ENCODE measurements at places on chromosomes 12 and 14.

GRCh38 chr14:39015964-39016577 lies 87.0 kb downstream of the SEC23A start:
- no peak for DNase-seq

DNA sequence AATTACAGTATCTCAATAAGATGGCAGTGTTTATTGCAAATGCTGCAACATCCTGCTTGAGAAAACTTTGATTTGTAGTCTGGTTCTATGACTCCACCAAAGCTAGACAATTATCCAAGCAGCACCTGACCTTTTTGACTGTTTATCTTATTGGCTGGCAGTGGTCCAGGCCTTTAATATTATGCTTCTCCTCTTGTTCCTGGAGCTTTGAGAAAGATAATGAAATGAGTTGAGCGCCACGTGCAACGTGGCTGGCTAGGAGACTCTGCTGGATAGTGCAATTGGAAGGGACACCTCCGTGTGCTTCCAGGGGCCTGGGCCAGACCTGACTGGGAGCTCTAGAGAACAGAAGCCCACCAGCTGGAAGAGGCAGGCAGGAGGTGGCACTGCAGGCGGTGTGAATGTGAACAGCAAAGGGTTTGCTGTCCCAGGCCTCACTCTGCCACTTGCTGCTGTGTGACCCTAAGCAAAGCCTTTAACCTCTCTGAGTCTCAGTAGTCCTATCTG lies 349.3 kb downstream of the CACNA1C start:
- DNase-seq, result no peak

DNA sequence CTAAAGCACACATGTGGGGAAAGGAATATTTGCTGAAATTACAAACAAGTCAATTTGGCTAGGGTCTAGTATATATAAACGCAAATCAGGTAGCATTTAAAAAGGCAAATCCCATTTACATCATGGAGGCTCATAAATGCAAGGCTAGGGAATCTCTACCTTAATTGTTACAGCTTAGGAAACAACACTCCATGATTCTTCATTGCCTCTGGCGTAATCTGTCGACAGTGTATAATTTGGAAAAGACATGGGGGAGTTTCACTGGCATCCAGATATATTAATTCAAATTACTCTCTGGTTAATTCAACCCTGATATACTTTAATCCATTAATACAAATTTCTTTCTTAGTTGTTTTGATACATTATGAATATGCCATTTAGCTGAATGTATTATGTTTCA lies 1630.2 kb upstream of the FLRT2 start:
- no peak for DNase-seq

DNA sequence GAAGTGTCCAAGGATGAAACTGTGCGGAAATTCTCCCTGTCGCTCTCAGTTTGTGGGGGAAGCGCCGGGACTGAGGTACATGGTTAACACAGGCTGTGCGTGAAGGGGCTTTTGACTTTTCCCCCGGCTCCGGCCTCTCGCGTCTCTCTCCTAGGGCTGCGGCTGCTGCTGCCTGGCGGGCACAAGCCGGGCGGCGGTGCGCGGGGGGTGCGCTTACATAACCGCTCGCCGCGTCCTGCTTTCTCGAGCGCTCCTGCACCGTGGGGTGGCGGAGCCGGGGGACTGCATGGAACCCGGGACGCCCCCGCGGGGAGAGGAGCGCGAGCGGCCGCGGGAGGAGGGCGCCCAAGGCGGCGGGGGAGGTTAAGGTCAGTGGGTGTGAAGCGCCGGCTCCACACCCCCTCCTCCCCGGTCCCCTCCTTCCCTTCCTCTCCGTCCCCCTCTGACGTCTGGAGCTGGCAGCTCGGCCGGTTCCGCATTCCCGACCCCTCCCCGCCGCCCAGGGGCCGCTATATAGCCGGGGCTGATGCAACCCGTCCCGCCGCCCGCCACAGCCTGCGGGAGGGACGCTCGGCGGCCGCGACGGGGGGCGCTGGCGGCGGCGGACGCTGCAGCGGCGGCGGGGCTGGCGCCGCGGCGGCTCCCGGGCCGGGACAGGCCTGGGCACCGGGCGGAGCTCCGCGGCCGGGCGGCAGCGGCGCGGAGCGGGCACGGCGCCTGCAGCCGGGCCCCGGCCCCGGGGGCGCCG lies at the start of gene JDP2:
TSS of gene JDP2 (plus strand) at position 541 of the 748 bp plus-strand sequence. CDS start 9,899 bp downstream, outside the sequence.
- peak; percentile 85 for DNase-seq
